ENCODE measurements at places on chromosomes 3 and 15. TPM values are rescaled to one million over a fixed set of nuclear protein-coding genes. Genes with fewer than 3 reads are reported as not detected.
A peak's percentile ranks its signal among the peaks of the same experiment; 100 is the strongest.

DNA sequence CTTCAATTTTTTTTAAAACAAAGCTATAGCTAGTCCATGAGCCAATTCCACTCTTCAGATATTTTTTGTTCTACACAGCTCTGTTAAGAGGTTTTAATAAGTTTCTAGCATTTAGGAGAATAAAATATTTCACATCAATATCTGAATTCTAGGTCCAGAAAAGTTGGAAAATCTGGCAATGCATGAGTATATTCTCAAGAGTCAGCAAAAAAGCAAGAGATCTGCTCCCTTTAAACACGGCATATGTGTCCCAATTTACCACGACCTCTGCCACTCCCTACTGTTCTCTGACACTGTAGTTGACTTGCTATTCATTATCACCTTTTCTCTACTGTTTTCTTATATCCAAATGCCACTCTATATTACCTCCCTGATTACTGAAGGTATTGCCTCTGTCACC, 145.1 kb upstream of the TGFBR2 start:
- no peak for DNase-seq
- H3K36me3 ChIP-seq = no peaks in the 10 kb centered on the region
- H3K27ac ChIP-seq = no peak overlapping the region
- H3K27me3 ChIP-seq = no peaks in the 10 kb centered on the region

- H3K27ac ChIP-seq = no peak overlapping the region
- no peak overlapping the region for H3K4me3 ChIP-seq
- no peak for DNase-seq
- peaks cover 61% of the 10 kb centered on the region for H3K36me3 ChIP-seq
- no peaks in the 10 kb centered on the region for H3K4me1 ChIP-seq
Measured at GRCh38 chr3:4806535-4807108, 172.6 kb upstream of the BHLHE40 start.

GRCh38 chr3:194976049-194976451, 290.4 kb downstream of the FAM43A start:
- no peaks in the 10 kb centered on the region for H3K4me1 ChIP-seq
- no peaks in the 10 kb centered on the region for H3K27me3 ChIP-seq
- H3K27ac ChIP-seq = no peak overlapping the region

- no peaks in the 10 kb centered on the region for H3K36me3 ChIP-seq
- H3K27ac ChIP-seq = no peak overlapping the region
- H3K27me3 ChIP-seq = no peaks in the 10 kb centered on the region
Measured at GRCh38 chr3:195447201-195447600, 4.4 kb upstream of the ACAP2 start.

GRCh38 chr15:31292391-31293015, 34.1 kb upstream of the KLF13 start:
- H3K4me3 ChIP-seq = no peak overlapping the region
- H3K27ac ChIP-seq = no peak overlapping the region
- H3K36me3 ChIP-seq = no peaks in the 10 kb centered on the region
- no peaks in the 10 kb centered on the region for H3K27me3 ChIP-seq
- DNase-seq = no peak
- peaks cover 22% of the 10 kb centered on the region for H3K4me1 ChIP-seq

DNA sequence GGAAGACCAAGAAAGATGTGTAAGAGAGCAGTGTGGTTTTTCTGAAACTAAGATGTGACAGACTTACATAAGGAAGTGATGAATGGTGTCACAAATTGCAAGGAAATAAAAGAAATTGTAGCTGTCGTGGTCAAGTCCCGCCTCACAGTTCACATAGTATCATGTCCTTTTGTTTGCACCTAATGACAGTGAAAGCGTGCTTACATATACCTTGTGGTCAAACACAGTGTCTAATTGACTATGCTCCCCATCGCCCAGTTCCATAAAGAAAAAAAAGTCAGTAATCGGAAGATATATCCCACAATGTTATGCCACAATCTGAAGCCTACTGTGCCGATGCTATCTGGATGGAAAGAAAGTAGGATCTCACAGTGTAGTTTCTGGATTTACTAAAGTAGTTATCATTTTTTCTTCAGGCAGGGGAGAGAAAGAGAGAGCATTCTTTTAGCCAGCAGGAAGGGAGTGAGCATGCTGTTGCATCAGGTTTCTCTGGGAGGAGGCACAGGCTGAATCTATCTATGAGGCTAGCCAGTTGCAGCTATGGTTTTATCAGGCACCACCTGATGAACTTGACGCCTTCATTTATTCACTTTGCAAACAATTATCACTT, 9.8 kb upstream of the PLSCR1 start:
- no peaks in the 10 kb centered on the region for H3K27me3 ChIP-seq
- no peaks in the 10 kb centered on the region for H3K36me3 ChIP-seq
- H3K4me1 ChIP-seq = no peaks in the 10 kb centered on the region
- peak overlapping the region; percentile 0 for H3K27ac ChIP-seq
- no peak overlapping the region for H3K4me3 ChIP-seq

- no peaks in the 10 kb centered on the region for H3K27me3 ChIP-seq
- no peaks in the 10 kb centered on the region for H3K36me3 ChIP-seq
- DNase-seq = peak; percentile 86
- peaks cover 5% of the 10 kb centered on the region for H3K4me1 ChIP-seq
- peak overlapping the region; percentile 84 for H3K27ac ChIP-seq
- H3K4me3 ChIP-seq = peak overlapping the region; percentile 51
Measured at GRCh38 chr3:123700791-123701722, 116.2 kb upstream of the HACD2 start.

DNA sequence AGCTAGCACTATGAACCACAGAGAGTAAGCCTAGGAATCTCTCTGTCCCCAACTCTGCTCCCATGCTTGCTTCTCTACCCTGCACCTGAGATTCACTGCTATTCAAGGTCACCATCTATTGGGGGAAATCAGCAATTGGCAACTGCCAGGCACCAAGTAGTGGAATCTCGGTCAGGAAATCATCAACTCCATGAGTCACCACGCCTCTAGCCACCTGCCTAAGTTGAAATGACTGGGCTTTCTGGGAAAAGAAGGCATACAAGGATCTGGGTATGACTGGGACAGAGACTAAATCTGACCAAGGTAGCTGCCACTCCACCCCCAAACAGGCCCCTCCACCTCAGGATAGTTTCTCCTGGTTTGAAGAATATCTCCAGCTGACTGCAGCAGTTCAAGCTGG, 464.1 kb upstream of the CBLB start:
- no peak overlapping the region for H3K4me3 ChIP-seq
- H3K27me3 ChIP-seq = no peaks in the 10 kb centered on the region
- no peaks in the 10 kb centered on the region for H3K4me1 ChIP-seq
- no peak overlapping the region for H3K27ac ChIP-seq
- H3K36me3 ChIP-seq = no peaks in the 10 kb centered on the region
- DNase-seq = no peak

GRCh38 chr15:59255680-59256336, 49.2 kb downstream of the LDHAL6B start:
- H3K4me1 ChIP-seq = peaks cover 19% of the 10 kb centered on the region
- no peaks in the 10 kb centered on the region for H3K27me3 ChIP-seq
- H3K27ac ChIP-seq = no peak overlapping the region
- H3K4me3 ChIP-seq = no peak overlapping the region

GRCh38 chr3:17580901-17581300, 161.5 kb downstream of the TBC1D5 start:
- H3K36me3 ChIP-seq = no peaks in the 10 kb centered on the region
- no peaks in the 10 kb centered on the region for H3K27me3 ChIP-seq
- H3K4me1 ChIP-seq = peaks cover 17% of the 10 kb centered on the region
- no peak for DNase-seq

GRCh38 chr3:70010346-70010745, 10.8 kb downstream of the SAMMSON start:
- no peak overlapping the region for H3K27ac ChIP-seq
- DNase-seq = no peak
- no peak overlapping the region for H3K4me3 ChIP-seq
- no peaks in the 10 kb centered on the region for H3K4me1 ChIP-seq

- no peak overlapping the region for H3K4me3 ChIP-seq
- no peaks in the 10 kb centered on the region for H3K27me3 ChIP-seq
- DNase-seq = no peak
- no peak overlapping the region for H3K27ac ChIP-seq
- no peaks in the 10 kb centered on the region for H3K36me3 ChIP-seq
Measured at GRCh38 chr3:120052225-120052624, 42.0 kb downstream of the GSK3B start.

DNA sequence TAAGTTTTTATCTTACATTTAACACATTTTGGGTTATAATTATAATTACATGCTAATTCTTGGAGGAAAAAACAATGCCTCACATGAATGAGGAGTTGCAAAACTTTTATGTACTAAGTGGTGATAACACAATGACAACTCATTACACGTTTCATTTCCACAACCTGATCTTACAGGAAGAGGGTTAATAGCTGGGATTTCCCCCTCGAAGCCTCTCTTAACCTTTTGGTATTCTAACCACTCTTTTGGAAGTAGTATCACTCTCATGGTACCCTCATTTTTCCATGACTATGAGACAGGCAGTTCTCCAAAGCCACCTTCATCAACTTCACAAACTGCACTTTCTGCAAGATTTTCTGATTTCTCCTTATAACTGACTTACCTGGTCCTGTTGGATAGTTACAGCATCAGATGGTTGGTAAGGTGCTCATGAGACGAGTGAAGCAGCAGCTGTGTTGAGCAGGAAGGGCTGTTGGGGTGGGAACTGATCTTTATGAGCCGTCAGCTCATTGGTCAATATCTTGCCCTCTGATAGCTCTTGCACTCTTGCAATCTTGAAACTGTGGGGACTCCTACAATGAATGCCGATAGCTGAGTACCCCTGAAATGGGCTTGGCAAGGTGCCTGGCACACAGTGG, 41.6 kb downstream of the ACAN start:
- no peaks in the 10 kb centered on the region for H3K36me3 ChIP-seq
- H3K4me1 ChIP-seq = no peaks in the 10 kb centered on the region
- no peak overlapping the region for H3K4me3 ChIP-seq
- no peak overlapping the region for H3K27ac ChIP-seq

DNA sequence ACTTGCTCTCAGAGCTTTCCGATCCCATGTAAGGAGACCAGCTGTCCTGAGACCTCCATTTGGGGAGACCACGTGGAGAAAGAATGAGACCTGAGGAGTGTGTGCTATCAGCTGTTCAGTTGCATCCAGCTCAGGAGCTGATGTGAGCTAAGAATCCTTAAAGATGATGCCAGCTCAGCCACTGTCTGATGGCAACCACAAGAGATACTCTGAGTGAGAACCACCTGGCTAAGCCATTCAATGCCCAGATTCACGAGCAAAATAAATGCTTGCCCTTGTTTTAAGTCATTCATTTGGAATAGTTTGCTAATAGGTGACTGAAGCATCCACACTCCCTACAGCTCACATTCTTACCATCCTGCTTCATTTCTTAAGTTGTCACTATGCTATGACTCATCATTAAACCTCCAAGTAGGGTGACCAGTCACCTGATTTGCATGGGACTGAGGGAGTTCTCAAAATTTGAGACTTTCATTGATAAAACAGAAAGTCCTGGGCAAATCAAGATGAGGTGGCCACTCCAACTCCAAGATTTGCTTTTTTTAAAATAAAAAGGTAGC, 56.4 kb downstream of the SPTSSB start:
- no peaks in the 10 kb centered on the region for H3K36me3 ChIP-seq
- no peaks in the 10 kb centered on the region for H3K27me3 ChIP-seq
- H3K27ac ChIP-seq = no peak overlapping the region
- peaks cover 6% of the 10 kb centered on the region for H3K4me1 ChIP-seq
- no peak overlapping the region for H3K4me3 ChIP-seq

DNA sequence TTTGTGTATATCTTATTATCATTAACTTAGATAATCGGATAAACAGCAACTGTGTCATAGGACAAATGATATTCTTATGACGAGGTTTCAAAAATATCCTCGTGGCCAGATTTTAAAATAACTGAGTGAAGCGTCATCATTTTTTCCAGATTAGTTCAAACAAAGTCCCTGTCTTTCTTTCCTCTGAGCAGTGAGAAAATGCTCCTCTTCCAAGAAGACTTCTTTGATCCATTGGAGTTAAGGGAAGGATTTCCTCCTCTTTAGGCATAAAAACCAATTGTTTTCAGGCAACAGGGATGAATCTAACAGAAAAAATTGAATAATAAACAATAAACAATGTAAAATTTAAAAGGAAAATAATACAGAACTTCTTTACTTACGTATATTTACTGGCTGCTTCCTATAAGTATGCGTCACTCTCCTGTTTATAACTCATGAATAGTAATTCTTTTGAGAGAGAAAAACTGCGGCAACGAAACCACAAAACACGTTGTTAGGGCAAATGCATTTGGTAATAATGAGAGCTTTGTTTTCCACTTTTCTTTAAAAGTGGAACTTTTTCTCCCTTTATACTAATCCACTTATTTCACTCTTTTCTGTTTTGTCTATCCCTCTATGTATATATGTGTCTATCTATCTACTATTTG, 419.4 kb upstream of the ONECUT1 start:
- no peak overlapping the region for H3K4me3 ChIP-seq
- no peak overlapping the region for H3K27ac ChIP-seq
- no peaks in the 10 kb centered on the region for H3K4me1 ChIP-seq
- no peaks in the 10 kb centered on the region for H3K27me3 ChIP-seq

DNA sequence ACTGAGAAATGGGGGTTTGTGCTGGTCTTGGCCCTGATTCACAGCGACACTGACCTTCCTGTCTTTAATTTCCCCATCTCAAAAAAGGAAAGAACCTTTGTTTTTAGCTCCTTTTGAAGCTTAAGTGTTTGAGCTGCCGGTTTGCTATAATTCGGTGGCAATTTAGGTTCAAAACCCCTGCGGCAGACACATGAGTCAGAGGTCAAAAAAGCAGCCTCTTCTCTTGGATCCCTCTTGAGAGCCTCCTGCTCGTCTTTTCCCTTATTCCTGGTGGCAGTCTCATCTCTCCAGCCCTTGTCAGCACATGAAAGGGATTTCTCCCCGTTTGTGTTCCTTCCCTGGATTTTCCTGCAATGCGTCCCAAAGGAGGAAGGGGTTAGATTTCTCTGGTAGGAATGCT, 64.5 kb downstream of the GRIP2 start:
- H3K4me1 ChIP-seq = peaks cover 3% of the 10 kb centered on the region
- no peak for DNase-seq
- peaks cover 31% of the 10 kb centered on the region for H3K36me3 ChIP-seq
- H3K27me3 ChIP-seq = no peaks in the 10 kb centered on the region
- H3K4me3 ChIP-seq = no peak overlapping the region

GRCh38 chr3:114756506-114757279, 390.4 kb downstream of the ZBTB20 start:
- no peak for DNase-seq
- H3K27me3 ChIP-seq = no peaks in the 10 kb centered on the region
- H3K4me3 ChIP-seq = no peak overlapping the region
- H3K27ac ChIP-seq = peak overlapping the region; percentile 9
- H3K36me3 ChIP-seq = no peaks in the 10 kb centered on the region

- no peak overlapping the region for H3K4me3 ChIP-seq
- H3K27me3 ChIP-seq = peaks cover under 1% of the 10 kb centered on the region
- peaks cover 7% of the 10 kb centered on the region for H3K4me1 ChIP-seq
- H3K27ac ChIP-seq = no peak overlapping the region
- DNase-seq = peak; percentile 93
Measured at GRCh38 chr15:91032919-91033803, 10.8 kb upstream of the VPS33B start.

Gene TOPAZ1
- total RNA-seq = not detected

Gene LRRC57
- 31.2 TPM for total RNA-seq

Gene FAM174B
- total RNA-seq = 31.8 TPM

Gene IL5RA
- total RNA-seq = 0.29 TPM

Gene GLDN
- total RNA-seq = not detected

Gene CADPS
- total RNA-seq = 16.0 TPM

Gene ENTPD3
- total RNA-seq = not detected

Gene BHLHE40
- total RNA-seq = 29.9 TPM

Gene SUSD5
- 0.58 TPM for total RNA-seq

Gene CHRD
- total RNA-seq = 27.2 TPM
